Naive thymus-derived CD4-positive, alpha-beta T cell (primary cell): ENCODE measurements at places on chromosomes 11 and 22. TPM values are rescaled to one million over a fixed set of nuclear protein-coding genes. Genes with fewer than 3 reads are reported as not detected.

GRCh38 chr11:116933961-116934360, 96.5 kb upstream of the APOA1 start:
- peaks cover 37% of the 10 kb centered on the region for H3K4me1 ChIP-seq
- no peaks in the 10 kb centered on the region for H3K27me3 ChIP-seq
- no peak for DNase-seq
- H3K36me3 ChIP-seq, result no peaks in the 10 kb centered on the region
- H3K27ac ChIP-seq, result no peak overlapping the region

- H3K27me3 ChIP-seq, result no peaks in the 10 kb centered on the region
- no peaks in the 10 kb centered on the region for H3K36me3 ChIP-seq
- H3K27ac ChIP-seq, result no peak overlapping the region
- H3K4me3 ChIP-seq, result no peak overlapping the region
Observed at GRCh38 chr11:132605825-132606570, 926.3 kb downstream of the OPCML start.

DNA sequence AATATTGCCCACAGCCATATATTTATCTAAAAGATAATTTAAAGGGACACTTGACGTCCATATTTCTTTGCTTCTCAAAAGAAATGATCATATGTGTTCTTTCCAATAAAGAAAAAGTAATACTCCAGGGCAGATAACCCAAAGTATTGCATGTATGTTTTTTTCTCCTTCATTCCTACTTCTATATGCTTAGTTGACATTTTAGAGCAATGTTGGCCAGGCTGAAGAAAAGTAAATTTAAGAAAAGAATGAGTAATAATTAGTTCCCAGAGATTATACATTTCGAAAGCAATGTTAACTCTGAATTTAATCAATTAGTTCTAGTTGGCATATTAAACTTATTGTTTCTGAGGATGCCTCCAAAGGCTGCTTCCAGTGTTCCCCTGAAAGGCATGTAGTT, 48.2 kb downstream of the DNAJC24 start:
- H3K4me3 ChIP-seq, result no peak overlapping the region
- H3K27me3 ChIP-seq, result no peaks in the 10 kb centered on the region
- no peaks in the 10 kb centered on the region for H3K36me3 ChIP-seq
- H3K27ac ChIP-seq, result no peak overlapping the region

GRCh38 chr11:119974051-119974450, 163.9 kb downstream of the TRIM29 start:
- H3K27ac ChIP-seq, result no peak overlapping the region
- DNase-seq, result no peak
- no peaks in the 10 kb centered on the region for H3K27me3 ChIP-seq
- no peaks in the 10 kb centered on the region for H3K36me3 ChIP-seq
- no peaks in the 10 kb centered on the region for H3K4me1 ChIP-seq

DNA sequence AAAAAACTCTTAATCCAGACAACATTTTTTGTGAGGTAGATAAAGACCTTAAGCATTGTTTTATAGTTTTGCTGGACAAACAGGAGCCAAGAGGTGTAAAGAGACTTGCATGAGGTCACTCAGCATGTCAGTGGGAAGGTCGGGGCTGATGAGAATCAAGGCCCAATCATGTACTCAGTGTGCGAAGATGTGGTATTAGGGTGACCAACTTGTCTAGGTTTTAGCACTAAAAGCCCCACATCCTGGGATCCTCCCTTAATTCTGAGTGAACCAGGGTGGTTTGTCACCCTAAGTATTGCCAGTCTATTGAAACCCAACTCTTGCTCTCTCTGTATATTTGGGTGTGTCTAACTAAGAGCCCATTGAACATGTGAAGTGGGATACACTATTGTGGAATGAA, 19.5 kb upstream of the SORL1-AS1 start:
- peaks cover 43% of the 10 kb centered on the region for H3K36me3 ChIP-seq
- peaks cover 63% of the 10 kb centered on the region for H3K4me1 ChIP-seq
- no peak for DNase-seq
- H3K27ac ChIP-seq, result no peak overlapping the region

Gene AIFM3
- total RNA-seq, result 0.24 and 0.53 TPM in 2 replicates
